ENCODE measurements at places on chromosomes 11 and 22. TPM values are rescaled to one million over a fixed set of nuclear protein-coding genes. Genes with fewer than 3 reads are reported as not detected.

- peak; percentile 88 for DNase-seq
These were observed 163.1 kb downstream of the ETS1 start for GRCh38 chr11:128424271-128424711.

CHADL gene
- total RNA-seq = 5.9 TPM

GRCh38 chr11:76025068-76025467 lies 181.2 kb downstream of the WNT11 start:
- peak; percentile 71 for DNase-seq

NPTXR gene
- total RNA-seq = 12.3 TPM

OR51E1 gene
- 1.9 TPM for total RNA-seq

- DNase-seq = no peak
These were observed 12.1 kb downstream of the MYEOV start for GRCh38 chr11:69305885-69306540.

CCDC73 gene
- total RNA-seq = not detected

APOL6 gene
- total RNA-seq = 7.9 TPM

GRCh38 chr22:42342426-42343120 lies 72.1 kb upstream of the TCF20 start:
- no peak for DNase-seq

DNA sequence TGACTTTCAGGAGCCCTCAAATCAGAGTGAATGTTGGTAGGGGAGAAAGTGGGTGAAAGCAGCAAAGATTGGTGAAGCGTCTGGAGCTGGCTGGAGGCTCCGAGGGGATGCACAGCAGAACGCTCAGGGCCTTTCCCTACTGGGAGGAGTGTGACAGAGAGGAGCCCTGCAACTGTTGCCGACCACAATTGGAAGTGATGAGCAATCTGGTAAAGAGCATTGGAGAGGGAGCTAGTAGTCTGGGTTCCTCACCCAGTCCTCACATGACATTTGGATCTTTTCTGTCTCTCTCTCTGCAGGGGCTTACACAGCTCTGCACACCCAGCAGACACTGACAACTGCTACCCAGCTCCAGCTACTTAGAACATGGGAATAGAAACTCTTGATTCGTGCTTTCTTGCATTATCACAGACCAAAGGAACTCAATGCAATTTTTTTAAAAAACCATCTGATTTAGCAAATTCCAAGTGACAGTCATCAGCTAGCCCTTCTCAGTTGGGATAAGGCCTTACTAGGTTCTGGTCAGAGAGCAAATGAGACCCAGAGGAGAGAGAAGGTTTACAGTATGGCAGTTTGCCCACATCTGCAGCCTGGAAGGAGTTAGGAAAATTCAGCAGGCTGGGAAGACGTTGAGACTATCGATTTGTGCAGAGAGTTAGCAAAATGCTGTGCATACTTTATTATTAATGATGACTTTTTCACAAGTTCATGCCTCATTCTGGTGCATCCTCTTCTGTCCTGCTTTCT lies 278.0 kb upstream of the PLET1 start:
- no peak for DNase-seq

DNA sequence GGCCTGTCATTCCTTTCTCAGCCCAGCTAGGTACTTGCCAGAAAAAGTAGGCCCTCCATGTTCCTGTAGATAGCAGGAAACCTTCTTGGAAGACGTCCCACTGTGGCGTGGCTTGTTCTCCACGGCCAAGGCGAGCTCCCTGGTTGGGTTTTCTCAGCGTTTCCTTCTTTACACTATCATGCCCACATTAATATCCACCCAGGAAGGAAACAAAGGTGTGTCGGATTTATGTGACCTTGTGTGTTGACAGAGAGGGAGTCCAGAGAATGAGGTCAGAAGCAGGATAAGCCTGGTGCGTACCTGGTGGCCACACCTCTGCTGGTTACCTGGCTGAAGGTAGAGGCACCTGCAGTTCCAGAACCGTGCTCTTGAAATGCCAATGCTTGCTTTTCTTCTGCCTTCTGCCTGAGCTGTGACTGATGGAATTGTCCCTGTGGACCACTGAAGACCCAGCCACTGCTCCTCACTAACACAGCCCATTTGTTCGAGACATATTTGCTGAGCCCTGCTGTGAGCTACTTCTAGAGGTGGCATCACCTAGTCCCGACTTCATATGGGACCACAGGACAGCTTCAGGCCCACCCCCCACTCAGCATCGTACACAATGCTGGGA lies 7.9 kb downstream of the ASPHD2 start:
- no peak for DNase-seq

DNA sequence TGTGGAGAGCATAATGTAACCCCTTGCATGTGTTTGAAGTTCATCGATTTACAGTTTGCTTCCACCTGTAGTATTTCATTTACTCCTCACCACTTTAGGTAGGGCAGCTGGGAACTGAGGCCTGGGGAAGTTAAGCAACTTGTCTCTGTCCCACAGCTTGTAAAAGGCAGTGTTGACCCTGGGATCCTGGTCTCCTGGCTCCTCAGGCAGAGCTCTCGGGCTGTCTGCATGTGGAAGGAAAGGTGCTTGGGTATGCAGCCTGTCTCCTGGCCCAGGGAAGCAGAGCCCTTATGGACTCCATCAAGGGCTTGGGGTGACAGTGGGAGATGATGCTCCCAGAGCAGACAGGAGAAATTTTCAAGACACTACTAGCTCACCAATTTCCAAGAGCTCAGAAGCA lies 49.9 kb downstream of the TRIM29 start:
- no peak for DNase-seq

GRCh38 chr11:29019960-29020683 lies 911.9 kb downstream of the METTL15 start:
- DNase-seq = no peak

MTA2 gene
- total RNA-seq = 54.7 TPM

MCAM gene
- total RNA-seq = 491 TPM

BIRC3 gene
- total RNA-seq = 4.9 TPM

- DNase-seq = no peak
These were observed 85.1 kb upstream of the USP47 start for GRCh38 chr11:11756718-11757117.

GRCh38 chr11:94511932-94512781 lies at the start of gene C11orf97:
C11orf97 (plus strand) TSS chr11:94512461; CDS start chr11:94512529, 68 bp downstream.
- DNase-seq = peak; percentile 66

SPI1 gene
- 5.0 TPM for total RNA-seq

- no peak for DNase-seq
These were observed 42.5 kb upstream of the CDON start for GRCh38 chr11:126105022-126105747.

CASP5 gene
- total RNA-seq = not detected

GRCh38 chr11:9895006-9895405 lies 231.1 kb downstream of the SWAP70 start:
- no peak for DNase-seq
